SIG-M5 (cell line): ENCODE measurements at places on chromosomes 7 and 10.

DNA sequence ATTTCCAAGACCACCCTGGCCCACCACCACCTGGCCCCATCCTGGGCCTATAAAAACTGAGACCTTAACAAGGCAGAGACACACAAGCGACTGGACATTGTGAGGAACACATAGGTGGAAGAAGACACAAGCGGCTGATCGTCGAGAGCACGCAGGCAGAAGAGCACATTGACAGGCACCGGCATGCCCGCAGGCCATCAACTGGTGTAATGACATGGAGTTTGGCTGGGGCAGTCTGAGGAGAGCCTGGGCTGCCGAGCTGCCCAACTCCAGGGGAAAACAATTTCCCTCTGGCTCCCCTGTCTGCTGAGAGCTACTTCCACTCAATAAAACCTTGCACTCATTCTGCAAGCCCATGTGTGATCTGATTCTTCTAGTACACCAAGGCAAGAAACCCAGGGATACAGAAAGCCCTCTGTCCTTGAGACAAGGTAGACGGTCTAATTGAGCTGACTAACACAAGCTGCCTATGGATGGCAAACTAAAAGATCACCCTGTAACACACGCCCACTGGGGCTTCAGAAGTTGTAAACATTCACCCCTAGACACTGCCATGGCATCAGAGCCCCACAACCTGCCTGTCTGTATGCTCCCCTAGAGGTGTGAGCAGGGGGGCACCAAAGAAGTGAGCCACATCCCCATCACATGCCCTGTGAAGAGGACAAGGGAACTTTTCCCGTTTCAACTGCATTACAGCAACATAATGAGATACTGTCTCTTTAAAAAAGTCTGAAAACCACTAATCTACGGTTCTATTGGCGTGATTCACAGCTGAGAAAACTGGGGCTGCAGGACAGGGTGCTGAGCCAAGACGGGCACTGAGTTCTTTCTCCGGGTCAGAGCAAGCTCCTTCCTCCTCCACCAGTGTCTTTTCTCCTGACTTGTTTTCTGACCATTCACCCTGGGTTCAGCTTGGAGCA is 18.5 kb upstream of the TNS3 start:
- no peak for DNase-seq

GRCh38 chr10:48316236-48316635 is 9.8 kb downstream of the MAPK8 start:
- no peak for DNase-seq

GRCh38 chr10:69375307-69376151 is 41.2 kb downstream of the TACR2 start:
- no peak for DNase-seq

DNA sequence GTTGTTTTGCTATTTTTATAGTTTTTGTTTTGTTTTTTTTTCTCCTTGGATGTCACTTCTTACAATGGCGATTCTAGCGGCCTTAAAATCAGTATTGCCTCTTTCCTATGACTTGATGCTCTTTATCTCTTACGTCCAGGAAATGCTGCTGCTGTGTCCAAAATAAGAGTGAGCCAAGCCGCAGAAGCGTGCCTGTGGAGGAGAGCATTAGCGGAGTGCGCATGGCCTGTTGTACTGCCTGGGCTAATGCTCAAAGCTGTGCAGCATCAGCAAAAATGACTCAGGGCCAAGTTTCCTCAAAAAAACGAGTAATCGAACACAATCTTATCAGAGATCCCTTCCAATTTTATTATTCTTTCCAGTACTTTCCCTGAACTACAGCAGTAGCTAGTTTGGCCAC is 18.5 kb upstream of the GAD2 start:
- DNase-seq, result no peak

- no peak for DNase-seq
Observed at GRCh38 chr7:45717537-45718235, 143.5 kb downstream of the ADCY1 start.

- DNase-seq, result no peak
Observed at GRCh38 chr10:116892907-116893685, 43.8 kb downstream of the ENO4 start.

GRCh38 chr10:29389493-29389892 is 100.6 kb downstream of the LYZL1 start:
- no peak for DNase-seq

- DNase-seq, result no peak
Observed at GRCh38 chr7:109751241-109751640, 1181.6 kb downstream of the DNAJB9 start.

DNA sequence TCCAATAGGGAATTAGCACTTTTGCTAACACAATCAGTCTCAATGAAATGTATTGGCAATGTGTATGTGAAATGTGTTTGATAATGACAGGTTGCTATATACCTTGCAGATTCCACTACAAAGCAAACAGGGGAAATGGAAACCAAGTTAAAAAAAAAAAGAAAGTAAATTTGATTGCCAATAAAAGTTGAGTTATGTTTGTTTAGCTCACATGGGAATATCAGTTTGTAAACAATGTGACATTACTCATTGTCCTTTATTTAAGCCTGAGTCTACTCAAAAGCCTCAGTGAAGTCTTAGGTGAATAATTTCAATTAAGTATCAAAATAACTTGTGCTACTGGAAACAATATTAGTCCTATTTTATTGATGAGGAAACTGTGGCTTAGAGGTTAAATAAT is 285.2 kb downstream of the CACNA2D1 start:
- no peak for DNase-seq

DNA sequence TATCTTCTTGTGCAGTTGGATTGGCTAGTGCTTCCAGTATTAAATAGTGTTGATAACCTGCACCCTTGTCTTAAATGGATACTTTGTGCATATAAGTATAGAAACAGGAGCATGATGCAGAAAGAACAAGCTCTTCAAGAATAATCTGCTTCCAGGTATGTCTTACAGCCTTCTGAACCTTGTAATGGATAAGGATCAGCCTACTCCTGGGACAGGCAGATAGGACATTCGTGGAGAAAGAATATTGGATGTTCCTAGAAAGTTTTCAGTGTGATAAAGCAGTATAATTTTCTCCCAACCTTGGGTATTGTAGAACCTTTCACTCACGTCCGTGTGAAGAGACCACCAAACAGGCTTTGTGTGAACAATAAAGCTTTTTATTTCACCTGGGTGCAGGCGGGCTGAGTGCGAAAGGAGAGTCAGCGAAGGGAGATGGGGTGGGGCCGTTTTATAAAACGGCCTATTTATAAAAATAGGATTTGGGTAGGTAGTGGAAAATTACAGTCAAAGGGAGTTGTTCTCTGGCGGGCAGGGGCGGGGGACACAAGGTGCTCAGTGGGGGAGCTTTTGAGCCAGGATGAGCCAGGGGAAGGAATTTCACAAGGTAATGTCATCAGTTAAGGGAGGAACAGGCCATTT is 27.2 kb downstream of the C1GALT1 start:
- DNase-seq, result no peak

DNA sequence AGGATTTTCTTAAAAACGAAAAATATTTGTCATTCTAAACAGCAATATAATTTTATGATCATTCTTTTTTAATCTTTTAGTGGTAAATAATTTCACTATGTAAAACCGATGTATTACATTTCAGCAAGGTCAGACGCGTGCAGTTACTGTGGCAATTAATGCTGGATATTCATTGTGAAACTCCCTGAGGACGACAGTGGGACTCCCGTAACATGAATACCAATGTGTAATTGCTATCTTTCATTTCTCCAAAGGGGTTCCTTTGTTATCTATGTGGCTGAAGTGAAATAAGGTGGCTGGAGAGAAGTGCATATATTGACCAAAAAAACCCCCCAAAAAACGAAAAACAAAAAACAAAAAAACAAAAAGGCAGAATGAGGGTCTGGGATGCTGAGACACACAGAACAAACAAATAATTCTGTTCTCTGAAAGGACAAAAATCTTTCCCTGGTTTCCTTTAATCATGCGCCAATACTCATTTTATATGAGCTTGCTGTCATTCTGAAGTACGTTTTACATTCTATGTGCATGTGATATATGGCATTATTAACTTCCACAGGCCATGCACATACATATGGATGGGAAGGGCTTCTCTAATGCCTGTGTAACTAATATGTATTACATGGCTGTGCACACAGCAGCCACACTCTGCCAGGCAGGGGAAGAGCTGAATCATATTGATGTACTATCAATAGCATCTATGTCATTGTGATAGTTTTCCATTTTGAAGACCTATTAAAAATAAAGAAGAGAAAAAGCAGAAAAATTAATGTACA is 161.4 kb downstream of the RAPGEF5 start:
- no peak for DNase-seq

DNA sequence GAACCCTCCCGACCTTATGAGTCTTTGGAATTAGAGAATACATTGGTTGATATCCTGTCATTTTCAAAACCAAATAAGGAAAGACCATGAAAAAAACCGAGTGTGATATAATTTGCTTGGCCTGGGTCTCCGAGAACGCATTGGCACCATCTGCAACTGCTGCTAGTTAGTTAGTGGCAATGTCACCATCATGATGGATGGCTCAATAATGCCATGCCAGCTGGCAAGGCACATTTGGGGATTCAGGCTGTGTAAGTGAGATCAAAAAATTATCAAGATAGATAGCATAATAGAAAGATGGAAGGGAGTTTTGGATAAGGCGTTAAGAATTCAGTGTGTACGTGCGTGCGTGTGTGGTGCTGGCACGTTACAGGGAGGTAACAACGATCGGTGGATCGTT is 134.7 kb upstream of the TCERG1L start:
- no peak for DNase-seq

GRCh38 chr10:11713186-11713743 is 28.9 kb upstream of the ECHDC3 start:
- DNase-seq, result no peak

- no peak for DNase-seq
Observed at GRCh38 chr7:17406738-17407137, 108.3 kb downstream of the AHR start.

DNA sequence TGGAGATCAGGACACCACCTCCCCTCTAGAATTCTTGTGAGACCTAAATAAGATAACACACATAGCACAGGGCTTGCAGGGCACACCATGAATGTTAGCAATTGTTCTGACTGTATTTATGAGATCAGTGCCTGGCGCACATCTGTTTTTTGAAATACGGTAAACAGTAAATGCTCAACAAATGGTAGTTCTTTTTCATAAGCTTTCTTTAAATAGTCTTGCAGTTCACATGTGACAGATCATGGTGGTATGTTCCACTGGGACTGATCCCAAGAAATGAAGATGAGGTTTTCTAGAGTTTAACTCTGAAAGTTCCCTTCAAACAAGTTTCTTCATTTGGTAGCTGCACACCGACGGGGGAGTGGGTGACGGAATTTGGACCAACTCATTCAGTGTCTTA is 34.8 kb downstream of the CREB5 start:
- no peak for DNase-seq

DNA sequence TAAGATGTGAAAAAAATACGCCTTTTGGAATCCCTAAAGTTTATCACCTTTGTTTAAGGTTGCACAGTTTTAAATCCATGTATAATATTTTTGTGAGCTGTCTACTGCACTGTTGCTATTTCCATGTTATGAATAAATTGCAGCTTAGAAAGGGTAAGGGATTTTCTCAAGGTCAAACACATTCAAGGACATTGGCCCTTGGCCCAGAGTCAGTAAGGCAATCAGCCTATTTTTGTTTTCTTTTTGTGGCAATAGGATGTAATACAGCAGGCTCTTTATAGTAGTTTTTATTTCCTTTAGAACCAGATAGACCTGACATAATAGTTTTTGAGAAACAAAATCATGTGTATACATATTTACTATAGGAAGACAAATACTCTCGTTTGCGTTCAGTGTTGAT is 219.8 kb downstream of the ACTR3B start:
- DNase-seq, result no peak

- DNase-seq, result no peak
Observed at GRCh38 chr10:24519950-24520349, 203.7 kb downstream of the ARHGAP21 start.

DNA sequence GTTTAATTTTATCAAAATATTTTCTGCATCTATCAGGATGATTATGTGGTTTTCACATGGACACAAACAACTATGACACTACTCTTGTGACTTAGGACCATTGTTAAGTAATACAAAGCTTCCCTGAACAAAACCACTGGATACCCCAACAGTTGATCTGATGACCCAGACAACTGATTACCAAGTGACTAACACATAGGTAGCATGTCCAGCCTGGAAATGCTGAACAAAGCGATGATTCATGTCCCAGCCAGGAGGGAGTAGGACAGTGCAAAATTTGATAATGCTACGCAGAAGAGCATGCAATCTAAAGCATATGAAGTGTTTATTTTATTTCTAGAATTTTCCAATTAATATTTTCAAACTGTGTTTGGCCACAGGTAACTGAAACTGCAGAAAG is 8.9 kb upstream of the PNLIP start:
- DNase-seq, result no peak

DNA sequence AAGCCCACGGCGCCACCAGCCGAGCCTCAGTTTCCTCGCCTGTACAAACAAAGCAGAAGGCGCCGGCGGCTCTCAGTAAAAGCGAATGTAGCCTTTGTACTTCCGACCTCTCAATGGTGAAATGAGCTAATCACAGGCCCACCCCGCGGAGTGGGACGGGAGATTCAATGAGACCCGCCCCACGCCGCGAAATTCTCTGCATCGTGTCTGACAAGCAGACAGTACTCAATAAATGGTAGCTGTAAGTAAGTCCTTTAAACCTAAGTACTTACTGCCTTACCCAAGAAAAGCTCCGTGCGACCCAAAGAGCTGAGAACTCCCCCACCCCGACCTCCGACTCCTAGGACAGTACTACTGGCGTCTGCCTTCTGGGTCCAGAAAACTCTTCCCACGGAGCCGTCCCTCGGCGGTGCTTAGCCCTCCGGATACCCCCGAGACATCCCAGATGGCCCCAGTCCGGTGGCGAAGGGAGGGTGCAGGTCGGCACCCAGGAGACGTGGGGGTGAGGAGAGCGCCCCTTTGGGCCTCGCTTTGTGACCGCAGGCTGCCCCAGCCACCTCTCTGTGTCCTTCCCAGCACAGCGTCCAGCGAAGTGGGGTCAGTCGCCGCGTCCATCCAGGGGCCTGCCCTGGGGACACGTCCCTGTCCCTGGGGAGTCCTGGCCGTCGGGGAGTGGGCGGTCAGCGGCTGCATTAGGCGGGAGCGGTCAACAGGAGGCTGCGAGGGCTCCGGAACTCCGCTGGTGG is 972 bp upstream of the CXCL12 start:
- no peak for DNase-seq

DNA sequence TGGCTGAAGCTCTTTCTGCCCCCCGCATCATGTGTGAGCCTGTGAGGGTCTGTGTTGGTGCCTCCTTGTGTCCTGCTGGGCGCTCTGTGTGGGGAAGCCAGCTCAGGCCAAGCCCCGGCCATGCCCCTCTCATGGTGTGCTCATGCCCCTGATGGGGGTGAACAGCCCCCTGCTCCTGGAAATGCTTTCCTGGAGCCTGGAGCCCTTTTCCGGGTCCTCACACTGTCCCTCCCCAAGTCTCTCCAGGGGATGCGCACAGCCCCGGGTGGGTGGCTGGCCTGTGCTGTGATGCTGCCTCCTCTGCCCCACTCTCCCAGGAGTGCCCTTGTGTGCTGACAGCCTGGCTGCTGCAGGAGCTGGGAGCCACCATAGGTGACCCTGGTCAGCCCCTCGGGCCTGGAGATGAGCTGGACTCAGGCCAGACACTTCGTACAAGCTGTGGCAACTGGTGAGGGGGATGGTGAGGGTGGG is 20.8 kb upstream of the ZNF862 start:
- DNase-seq, result no peak
